ENCODE measurements at places on chromosomes 5 and 9.

DNA sequence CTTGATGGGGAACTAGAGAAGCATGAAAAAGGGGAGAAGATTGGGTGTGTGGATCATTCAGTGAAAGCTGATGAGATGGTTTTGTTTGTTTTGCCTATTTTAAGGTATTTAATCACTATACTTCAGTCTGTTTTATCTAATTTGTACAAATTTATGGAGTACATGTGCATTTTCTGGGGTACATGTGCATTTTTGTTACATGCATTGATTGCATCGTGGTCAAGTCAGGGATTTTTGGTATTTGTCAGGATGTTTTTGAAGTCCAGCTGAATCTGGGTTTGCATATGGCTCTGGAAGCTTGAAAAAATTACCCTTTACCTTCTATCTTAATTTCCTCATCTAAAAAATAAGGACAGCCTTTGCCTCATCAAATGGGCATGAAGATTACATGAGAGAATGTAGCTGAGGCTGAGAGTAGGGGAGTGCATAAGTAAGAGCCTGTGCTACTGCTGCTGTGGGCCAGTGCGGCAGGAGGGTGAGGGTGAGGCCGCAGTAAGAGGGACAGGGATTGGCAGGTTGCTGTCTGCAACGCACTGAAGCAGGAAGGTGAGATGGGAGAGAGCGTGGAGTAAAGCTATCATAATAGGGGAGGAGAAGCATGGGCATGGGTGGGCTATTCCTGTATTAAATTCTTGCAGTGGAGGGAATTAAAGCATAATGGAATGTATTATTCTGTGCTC lies 139.8 kb downstream of the NPR3 start:
- peak; percentile 2 for DNase-seq

GRCh38 chr5:38069360-38069759 lies 189.0 kb upstream of the EGFLAM start:
- no peak for DNase-seq

DNA sequence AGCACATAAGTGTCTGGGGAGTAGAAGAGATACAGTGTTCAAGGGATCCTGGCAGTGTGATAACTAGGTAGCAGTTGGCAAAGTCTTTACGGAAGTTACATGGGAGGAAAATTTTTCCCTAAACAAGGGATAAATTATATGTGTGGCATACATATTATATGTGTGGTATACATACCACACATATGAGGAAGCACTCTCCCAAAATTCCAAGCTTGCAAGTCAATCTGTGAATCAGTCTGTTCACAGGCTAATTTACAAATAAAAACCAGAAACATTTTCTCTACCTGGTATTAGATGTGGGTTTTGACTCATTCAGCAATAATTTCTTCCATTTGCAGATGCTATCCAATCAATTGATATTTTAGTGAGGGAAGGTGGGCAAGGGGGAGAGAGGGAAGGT lies 110.0 kb downstream of the ISOC1 start:
- peak; percentile 8 for DNase-seq

GRCh38 chr9:112508377-112508776 lies 21.8 kb downstream of the KIAA1958 start:
- DNase-seq = no peak

DNA sequence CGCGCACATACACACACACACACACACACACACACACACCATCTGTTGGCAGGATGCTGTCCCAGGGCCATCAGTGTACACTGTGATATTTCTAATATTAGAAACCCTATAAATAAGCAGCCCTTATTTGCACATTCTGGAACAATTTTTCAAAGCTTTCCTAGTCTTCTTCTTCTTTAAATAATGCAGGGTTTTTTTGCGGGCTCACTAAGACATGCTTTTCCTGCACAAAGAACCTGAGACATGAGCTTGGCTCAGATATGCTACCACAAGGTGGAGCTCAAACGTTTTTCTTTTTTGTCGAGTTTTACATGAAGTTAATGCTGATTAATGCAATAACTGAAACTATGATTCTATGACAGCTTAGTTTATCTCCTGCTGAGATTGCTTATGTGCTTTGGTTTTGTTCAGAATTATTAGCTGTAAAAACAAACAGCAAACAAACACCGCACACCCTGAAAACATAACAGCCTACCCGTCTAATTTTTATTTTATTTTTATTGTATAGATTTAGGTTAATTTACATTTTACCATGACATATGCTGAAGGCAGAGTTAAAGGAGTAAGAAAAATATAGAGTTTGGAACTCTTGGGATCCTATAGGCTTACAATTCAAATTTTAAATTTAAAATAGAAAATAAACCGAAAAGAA lies 95.8 kb downstream of the ALDH1A1 start:
- DNase-seq = peak; percentile 74

DNA sequence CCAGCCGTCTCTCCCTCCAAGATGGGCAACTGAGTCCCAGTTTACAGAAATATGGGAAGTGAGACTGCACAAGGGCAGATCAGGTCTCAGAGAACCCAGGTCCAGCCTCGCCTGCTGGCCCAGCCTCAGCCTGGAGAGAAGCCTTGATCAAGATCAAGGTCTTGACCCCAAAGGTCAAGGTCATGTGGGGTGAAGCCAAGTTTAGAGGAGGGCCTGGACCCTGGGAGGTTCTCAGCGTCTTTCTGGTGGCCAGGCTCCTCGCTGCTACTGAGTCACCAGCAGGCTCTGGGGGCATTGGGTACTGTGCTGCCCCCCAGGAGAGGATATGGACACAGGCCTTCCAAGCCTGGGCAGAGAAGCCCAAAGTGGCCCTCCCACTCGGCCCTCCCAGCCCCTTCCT lies 8.8 kb downstream of the IPPK start:
- DNase-seq = no peak

GRCh38 chr9:87878989-87879511 lies 3.6 kb upstream of the SPATA31E1 start:
- no peak for DNase-seq

DNA sequence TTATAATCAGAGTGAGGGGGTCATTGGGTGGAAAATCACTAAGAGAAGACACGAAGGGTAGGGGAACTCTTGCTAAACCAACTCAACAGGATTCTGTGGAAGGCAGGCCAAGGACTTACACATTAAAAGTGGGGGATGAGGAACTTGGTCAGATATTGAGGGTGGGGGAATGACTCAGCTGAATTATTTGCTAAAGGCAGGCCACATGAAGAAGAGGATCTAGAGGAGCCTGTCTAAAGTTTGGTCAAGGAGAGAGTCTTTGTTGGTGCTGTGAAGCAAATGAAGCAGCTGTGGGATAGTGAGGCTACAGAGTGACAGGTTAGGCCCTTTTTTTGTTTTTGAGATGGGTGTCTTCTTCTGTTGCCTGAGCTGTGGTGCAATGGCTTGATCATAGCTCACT lies 63.9 kb upstream of the SPRY4 start:
- no peak for DNase-seq

Measured in mesendoderm (in vitro differentiated cells).